ENCODE measurements at places on chromosomes 7 and 10.
A peak's percentile ranks its signal among the peaks of the same experiment; 100 is the strongest.

DNA sequence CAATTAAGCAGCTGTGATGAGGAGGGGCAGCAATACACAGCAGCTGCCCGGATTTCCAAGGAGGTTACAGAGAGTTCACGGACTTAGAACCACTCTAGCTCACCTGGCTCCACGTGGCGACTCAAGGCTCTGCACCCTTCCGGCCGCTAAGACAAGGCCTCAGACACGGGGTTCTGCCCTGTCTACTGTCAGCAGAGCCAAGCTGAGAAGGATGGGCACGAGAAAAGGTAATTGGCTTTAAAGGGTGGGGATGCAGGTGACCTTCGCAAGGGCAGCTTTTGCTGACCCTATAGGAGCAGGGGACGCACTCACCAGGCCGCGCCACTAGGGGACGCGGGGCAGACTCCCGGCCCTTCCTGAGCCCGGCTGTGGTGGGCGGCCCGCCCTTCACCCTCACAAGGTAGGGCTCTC is 152.4 kb downstream of the KIF20B start:
- no peak for DNase-seq

GRCh38 chr10:32413513-32413912 is 32.4 kb upstream of the CCDC7 start:
- DNase-seq: no peak

- no peak for DNase-seq
Observed at GRCh38 chr10:116001976-116002375, 271.0 kb downstream of the GFRA1 start.

- no peak for DNase-seq
Observed at GRCh38 chr10:5553400-5554170, 28.8 kb downstream of the CALML3 start.

DNA sequence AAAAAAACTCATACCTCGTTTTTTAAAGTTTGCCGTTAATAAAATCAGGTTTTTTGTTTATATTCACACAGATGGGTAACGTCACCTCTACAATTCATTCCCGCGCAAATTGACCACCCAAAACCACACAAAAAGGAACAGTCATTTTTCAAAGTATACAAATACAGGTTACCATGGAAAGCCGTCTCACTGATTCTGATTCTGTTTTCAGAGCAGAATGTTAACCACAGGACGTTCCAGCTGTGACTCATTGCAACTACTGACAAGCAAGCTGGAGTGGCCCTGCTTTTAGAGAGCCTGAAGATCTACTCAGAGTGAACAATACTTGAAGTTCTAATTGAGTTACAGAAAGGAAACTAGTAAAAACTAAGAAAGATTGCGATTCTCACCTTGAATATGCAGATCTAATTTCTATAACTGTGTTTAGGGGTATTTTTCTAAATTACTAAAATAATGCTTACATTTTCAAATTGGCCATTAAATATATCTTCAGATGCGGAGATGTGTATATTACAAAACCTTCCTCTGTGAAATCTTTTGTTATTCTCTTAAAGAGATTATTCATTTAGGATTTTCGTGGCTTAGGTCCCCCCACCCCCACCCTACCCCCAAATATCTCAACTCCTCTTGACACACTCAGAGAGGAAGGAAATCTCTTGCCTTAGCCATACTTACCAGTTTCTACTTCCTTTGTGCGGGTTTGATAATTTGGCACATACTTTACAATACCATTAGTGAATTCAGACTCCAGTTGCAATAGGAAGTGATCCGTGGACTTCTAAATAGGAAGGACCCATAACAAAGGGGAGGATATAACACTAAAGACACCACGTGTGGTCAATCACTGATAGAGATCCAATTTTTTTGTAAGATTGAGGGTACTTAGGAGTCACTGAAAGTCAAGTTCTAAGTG is 106.0 kb downstream of the CUBN start:
- DNase-seq: peak; percentile 95

- no peak for DNase-seq
Observed at GRCh38 chr10:99328579-99329303, 415 bp upstream of the CNNM1 start.

- DNase-seq: no peak
Observed at GRCh38 chr10:28254290-28254985, 48.4 kb downstream of the MPP7 start.

DNA sequence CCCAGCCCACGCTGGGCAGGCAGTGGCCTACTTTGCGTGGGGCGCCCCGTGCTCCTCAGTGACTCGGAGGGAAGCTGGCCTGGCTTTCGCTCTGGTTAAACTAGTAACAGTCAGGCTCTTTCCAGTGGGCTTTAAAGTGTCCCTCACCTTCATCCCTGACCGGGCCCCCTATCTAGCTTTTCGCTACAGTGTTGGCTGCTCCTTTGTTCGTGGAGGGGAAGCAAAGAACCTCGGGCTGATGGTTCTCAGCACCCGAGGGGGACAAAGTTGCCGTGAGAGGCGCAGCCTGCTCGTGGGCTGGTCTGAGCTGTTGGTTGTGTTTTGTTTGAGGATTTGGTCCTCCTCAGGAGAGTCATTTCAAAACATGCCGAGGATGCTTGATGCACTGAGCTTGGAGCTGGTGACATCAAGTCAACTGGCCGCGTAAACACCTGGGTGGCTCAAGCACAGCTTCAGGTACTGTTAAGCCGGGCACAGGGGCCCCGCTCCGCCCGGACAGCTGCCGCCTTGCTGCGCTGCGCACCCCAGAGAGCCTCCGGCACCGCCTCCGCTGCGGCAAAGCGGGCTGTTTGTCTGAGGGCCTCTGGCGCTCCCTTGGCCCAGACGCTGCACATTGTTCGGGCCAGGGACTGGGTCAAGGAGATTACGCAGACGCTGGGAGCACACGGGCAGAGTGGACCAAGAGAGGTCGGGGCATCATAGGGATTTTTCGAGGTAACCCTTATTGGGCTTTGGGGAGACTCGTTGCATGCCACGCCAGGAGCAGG is 1.6 kb downstream of the DLX6 start:
- DNase-seq: no peak

GRCh38 chr7:76260171-76260703 is 42.2 kb upstream of the HSPB1 start:
- no peak for DNase-seq

GRCh38 chr10:92239151-92239599 is 51.7 kb downstream of the CPEB3 start:
- no peak for DNase-seq

GRCh38 chr7:155785536-155785935 is 26.7 kb downstream of the SHH start:
- DNase-seq: no peak

GRCh38 chr7:32336726-32337125 is 153.5 kb downstream of the LSM5 start:
- DNase-seq: no peak

- DNase-seq: no peak
Observed at GRCh38 chr7:98217623-98218582, 6.7 kb downstream of the BHLHA15 start.

- DNase-seq: no peak
Observed at GRCh38 chr10:58853668-58854067, 322.8 kb upstream of the PHYHIPL start.

DNA sequence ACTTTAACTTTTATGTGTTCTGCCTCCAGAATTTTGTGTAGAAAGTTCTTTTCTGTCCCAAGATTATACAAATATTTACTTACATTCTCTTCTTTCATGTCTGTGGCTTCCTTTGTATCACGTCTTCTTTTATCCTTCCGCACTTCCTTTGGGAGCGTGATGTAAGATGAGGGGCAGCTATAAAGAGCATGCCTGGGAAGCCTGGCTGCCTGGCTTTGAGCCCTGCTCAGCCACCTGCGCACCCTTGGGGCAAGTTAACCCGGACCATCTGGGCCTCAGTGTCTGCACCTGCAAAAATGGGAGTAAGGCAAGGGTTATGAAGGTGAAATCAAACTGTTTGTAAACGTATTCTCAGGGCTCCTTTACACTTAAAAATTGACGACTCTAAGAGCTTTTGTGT is 25.2 kb downstream of the PALD1 start:
- DNase-seq: no peak

DNA sequence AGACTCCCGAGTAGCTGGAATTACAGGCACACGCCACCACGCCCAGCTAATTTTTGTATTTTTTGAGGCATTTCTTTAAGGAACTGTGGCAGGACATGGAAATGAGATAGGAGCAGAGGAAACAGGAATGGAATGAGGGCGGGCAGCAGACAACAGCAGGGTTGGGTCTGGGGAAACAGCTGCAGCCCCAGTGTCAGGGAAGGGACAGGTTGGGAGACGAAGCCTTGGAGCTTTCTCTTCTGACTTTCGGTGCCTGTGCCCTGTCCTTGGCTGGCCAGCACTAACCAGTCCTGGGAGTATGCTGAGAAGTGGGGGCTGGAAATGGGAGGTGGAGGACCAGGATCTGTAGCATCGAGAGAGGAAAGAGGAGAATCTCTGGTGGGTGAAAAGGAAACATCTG is 47.4 kb downstream of the ATOH7 start:
- no peak for DNase-seq

DNA sequence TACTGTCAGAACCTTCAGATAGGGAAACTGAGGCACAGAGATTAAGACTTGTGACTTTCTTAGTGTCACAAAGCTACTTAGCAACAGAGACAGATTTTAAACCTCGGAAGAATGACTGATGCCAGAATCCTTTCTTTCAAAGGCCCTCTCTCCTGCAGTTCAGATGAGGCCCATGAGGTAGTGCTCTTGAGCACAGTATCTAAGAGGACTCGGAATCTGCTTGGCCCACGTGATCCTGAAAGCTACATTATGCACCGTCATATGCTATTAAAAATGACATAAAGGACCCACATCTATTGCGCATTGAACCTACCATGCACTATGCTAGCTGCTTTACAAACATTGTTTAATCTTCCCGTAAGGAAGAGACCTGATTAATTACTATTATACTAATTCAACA is 355.9 kb downstream of the SFMBT2 start:
- no peak for DNase-seq

- no peak for DNase-seq
Observed at GRCh38 chr10:78215645-78216044, 182.0 kb downstream of the RPS24 start.

Data from CD14-positive monocyte (primary cell).